ENCODE measurements at places on chromosomes 3 and 15. TPM values are rescaled to one million over a fixed set of nuclear protein-coding genes. Genes with fewer than 3 reads are reported as not detected.

Gene LIPH
- 2.5 TPM for total RNA-seq

Gene CLRN1
- not detected for total RNA-seq

Gene RTP4
- total RNA-seq = not detected

DNA sequence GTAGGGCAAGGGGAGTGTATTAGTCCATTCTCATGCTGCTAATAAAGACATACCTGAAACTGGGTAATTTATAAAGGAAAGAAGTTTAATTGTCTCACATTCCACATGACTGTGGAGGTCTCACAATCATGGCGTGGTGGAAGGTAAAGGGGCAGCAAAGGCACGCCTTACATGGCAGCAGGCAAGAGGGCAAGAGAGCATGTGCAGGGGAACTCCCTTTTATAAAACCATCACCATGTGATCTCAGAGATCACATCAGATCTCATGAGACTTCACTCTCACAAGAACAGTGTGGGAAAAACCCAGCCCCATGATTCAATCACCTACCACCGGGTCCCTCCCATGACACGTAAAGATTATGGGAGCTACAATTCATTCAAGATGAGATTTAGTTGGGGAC, 41.4 kb downstream of the SUMF1 start:
- no peak overlapping the region for H3K4me3 ChIP-seq
- no peak overlapping the region for H3K27ac ChIP-seq
- H3K36me3 ChIP-seq = peaks cover 4% of the 10 kb centered on the region
- H3K27me3 ChIP-seq = peaks cover 2% of the 10 kb centered on the region
- no peak for DNase-seq
- H3K4me1 ChIP-seq = peaks cover 11% of the 10 kb centered on the region

Gene RARRES1
- not detected for total RNA-seq

GRCh38 chr3:40308725-40309417, 636 bp upstream of the EIF1B start:
- peaks cover 12% of the 10 kb centered on the region for H3K4me1 ChIP-seq
- peak overlapping the region; percentile 99 for H3K4me3 ChIP-seq
- peaks cover 3% of the 10 kb centered on the region for H3K27me3 ChIP-seq
- no peak for DNase-seq
- peaks cover 23% of the 10 kb centered on the region for H3K36me3 ChIP-seq

Gene CADPS
- total RNA-seq = 0.26 TPM

Gene KLHL40
- total RNA-seq = not detected

GRCh38 chr3:36178018-36178417, 202.3 kb upstream of the STAC start:
- H3K4me3 ChIP-seq = no peak overlapping the region
- no peak for DNase-seq
- H3K36me3 ChIP-seq = no peaks in the 10 kb centered on the region
- no peak overlapping the region for H3K27ac ChIP-seq
- peaks cover 11% of the 10 kb centered on the region for H3K4me1 ChIP-seq

Gene CPNE9
- total RNA-seq = 0.31 TPM

Gene AADAC
- not detected for total RNA-seq
